Thoracic aorta (tissue), 2 donors: ENCODE measurements at places on chromosomes 7 and 10. TPM values are rescaled to one million over a fixed set of nuclear protein-coding genes. Genes with fewer than 3 reads are reported as not detected.

The MSMB gene
- total RNA-seq: not detected

GRCh38 chr10:96700374-96701099, 19.8 kb downstream of the PIK3AP1 start:
- no peak for DNase-seq

- no peak for DNase-seq
Observed at GRCh38 chr7:107659666-107660065, 962 bp upstream of the SLC26A4 start.

- DNase-seq: no peak
Observed at GRCh38 chr7:46566097-46566774, 645.2 kb upstream of the IGFBP3 start.

The PTN gene
- 12.5 TPM for total RNA-seq

The LBX1 gene
- total RNA-seq: not detected

DNA sequence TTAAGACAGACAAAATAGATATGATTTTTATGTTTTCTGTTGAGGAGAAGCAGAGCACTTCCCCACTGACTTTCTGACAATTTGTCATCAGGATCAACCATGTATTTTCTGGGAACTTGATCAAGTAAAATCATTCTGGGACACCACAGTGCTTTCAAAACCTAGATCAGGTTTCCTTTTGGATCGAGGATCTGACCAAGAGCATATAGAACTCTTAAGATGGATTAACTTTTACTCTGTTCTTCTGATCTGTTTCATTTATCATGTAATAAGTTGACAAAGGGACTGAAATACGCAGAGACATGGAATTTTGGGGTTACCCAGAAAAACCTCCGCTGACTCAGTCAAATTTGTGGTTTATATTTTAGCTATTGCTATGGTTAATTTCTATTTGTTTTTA, 136.0 kb upstream of the WNT16 start:
- no peak for DNase-seq

DNA sequence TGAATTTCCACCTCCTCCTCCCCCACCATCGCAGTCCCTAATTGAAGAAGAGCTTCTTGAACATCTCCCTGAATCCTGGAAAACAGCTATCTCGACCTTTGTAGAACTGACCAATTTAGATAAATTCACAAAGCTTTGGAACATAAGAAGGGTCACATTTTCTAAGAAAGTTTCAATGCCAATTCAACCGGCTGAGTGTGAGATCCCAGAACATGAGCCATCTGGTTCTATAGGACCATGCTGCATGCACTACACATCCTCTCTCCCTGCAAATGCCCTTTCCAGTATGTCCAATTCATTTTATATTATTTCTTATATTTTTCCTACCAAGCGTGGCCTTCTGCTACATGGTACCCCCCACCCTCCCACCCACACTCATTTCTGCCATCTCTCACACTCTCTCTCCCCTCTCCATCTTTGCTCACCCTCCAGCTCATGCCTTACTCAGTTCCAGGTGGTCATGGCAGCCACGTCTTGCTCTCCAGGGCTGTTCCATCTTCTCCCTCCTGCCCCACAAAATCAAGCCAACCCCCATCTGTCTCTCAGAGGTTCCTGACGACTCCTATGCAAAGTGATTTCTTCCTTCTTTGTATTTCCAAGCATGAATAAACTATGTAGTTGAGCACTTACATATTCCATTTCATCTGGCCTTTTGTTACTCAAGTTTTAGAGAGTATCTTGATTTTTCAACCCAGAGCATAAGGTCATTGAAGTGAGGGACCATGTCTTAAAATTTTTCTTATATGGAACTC, 19.3 kb downstream of the FRMD4A start:
- no peak for DNase-seq

The TNPO3 gene
- total RNA-seq: 28.6 TPM

- DNase-seq: no peak
Observed at GRCh38 chr10:110077436-110078130, 69.8 kb downstream of the ADD3 start.

- DNase-seq: no peak
Observed at GRCh38 chr7:147915781-147916180, 674.8 kb upstream of the C7orf33 start.

DNA sequence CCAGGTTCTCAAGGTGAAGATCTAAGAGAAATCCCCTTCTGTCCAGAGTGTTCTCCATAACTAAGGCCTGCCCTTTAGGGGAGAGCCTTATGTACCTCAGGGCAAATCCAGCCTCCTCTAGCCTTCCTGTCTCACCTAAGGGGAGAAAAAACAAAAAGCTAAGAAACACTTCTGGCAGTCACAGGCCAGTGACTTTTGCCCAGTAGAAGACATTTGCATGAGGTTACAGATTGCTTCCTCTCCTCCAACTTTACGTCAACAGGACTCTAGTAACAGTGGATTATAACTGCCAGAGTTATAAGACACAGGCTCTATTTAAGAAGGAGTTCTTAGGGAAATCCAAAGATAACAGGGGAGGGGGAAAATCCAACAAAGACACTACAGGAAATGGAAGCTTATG, 15.9 kb upstream of the FAM241B start:
- no peak for DNase-seq

- DNase-seq: no peak
Observed at GRCh38 chr10:103433858-103434257, 18.3 kb downstream of the CALHM2 start.

- peak; percentile 75 for DNase-seq
Observed at GRCh38 chr7:65872776-65873581, at the start of gene VKORC1L1. VKORC1L1 (plus strand) TSS chr7:65873074; CDS start chr7:65873372, 298 bp downstream.

GRCh38 chr7:979886-980571, 3.0 kb upstream of the CYP2W1 start:
- no peak for DNase-seq

DNA sequence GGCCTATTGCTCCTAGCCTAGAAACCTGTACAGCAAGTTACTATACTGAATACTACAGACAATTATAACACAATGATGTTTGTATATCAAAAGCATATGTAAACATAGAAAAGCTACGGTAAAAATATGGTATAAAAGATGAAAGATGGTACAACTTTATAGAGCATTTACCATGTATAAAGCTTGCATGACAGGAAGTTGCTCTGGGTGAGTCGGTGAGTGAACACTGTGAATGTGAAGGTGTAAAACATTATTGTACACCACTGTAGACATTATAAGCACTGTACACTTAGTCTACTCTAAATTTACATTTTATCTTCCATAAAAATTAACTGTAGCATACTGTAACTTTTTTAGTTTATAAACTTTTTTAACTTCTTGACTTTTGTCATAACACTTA, 674.3 kb upstream of the ZWINT start:
- no peak for DNase-seq
